ENCODE measurements at places on chromosomes 7 and 10.

DNA sequence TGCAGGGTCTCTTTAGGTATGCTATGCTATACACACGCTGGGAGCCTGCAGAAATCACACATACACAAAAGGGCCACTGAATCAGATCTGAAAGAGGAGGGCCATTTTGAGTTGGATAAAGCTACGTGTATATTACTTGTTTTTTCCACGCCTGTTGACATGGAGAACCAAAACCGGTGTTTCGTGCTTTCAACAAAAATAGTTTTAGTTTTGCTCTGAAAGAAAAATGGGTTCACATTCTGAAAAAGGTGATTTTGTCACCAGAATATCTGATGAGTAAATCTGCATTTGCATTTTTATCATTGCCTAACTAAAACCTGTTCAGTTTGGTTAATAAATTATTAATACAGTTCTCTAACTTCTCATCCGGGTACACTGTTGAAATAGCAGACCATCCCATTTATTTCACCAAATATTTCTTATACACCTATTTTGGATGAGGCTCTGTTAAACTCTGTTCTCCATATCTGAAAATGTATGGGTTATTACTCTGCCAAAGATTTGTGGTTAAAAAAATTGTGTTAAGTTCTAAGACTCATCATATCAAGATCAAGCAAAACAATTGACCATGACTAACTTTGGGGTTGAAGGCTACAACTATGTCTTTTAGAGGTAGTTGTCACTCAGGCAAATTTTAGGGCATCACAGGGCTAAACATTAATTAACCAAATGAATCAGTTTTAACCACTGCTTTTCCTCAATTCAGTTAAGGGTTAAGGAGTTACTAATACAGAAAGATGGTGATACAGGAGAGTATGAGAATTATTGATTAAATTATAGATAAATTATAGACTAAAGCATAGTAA is 101.2 kb upstream of the RPA3 start:
- DNase-seq, result no peak

GRCh38 chr7:33155811-33156210 is 26.4 kb downstream of the BBS9 start:
- DNase-seq, result no peak

GRCh38 chr7:90701021-90701420 is 104.9 kb downstream of the CDK14 start:
- no peak for DNase-seq

- DNase-seq, result no peak
Measured at GRCh38 chr7:111835066-111835465, 272.8 kb upstream of the IMMP2L start.

GRCh38 chr10:103557455-103557854 is 64.0 kb downstream of the NEURL1 start:
- no peak for DNase-seq

DNA sequence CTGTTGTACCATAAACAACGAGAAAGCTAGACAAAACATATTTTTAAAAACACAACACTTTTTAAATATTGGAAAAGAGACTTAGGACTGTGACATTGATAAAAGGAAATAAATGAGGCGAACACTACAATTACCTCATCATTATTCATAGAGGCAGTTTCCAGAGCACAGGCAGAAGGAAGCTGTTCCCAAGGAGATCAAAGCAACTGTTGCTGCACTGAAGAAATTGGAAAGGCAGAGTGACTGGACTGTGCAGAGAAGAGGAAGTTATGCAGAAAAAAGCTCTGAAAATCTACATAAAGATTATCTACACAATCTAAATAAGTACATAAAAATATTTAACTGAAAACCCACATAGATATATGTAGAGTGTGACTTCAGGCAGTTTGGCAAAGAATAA is 32.8 kb downstream of the MYO3A start:
- no peak for DNase-seq

DNA sequence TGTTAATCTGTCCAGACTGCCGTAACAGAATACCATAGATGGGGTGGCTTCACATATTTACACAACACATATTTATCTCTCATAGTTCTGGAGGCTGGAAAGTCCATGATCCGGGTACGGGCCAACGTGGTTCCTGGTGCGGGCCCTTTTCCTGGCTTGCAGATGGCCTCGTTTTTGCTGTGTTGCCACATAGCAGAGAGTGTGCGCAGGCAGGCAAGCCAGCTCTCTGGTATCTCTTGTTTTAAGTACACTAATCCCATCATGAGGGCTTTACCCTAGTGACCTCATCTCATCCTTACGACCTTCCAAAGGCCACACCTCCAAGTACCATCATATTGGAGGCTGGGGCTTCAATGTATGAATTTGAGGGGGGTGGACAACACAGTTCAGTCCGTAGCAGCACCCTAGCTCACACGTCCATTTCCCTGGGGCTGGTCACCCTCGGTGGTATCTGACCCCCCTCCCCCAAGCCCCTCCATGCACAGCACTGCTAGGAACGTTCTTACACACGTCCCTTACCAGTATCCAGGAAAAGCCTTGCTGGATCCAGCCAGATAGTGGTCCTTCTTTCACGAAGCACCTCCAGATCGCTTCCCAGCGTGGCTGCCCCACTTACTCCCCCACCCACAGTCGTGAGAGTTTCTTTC is 21.5 kb downstream of the CUX1 start:
- no peak for DNase-seq

- DNase-seq, result peak; percentile 42
Measured at GRCh38 chr10:93993782-93994437, at the start of gene PLCE1. TSS of gene PLCE1 (plus strand) at chr10:93993931. CDS start at chr10:94031047, 37,116 bp downstream.

GRCh38 chr7:69002416-69002815 is 595.9 kb upstream of the AUTS2 start:
- DNase-seq, result no peak

- DNase-seq, result no peak
Measured at GRCh38 chr10:73207883-73208282, 39.2 kb downstream of the DNAJC9 start.

DNA sequence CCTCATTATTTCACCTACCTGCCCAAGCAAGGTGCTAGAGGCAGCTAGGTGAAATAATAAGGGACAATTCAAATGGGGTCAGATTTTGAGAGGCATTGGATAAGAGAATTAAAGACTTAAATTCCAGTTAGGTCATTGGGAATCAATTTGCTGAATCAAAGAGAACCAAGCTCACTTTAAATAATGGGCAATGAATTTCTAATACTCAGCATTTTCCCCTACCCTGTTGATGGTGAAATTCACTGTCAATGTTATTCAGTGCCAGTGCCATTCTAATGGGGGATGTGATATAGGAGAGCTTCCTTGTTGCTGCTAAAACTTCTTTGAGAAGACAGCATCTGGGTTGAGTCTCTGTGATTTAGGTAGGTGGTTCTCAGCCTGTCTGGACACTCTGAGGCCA is 509.3 kb downstream of the PHTF2 start:
- no peak for DNase-seq

DNA sequence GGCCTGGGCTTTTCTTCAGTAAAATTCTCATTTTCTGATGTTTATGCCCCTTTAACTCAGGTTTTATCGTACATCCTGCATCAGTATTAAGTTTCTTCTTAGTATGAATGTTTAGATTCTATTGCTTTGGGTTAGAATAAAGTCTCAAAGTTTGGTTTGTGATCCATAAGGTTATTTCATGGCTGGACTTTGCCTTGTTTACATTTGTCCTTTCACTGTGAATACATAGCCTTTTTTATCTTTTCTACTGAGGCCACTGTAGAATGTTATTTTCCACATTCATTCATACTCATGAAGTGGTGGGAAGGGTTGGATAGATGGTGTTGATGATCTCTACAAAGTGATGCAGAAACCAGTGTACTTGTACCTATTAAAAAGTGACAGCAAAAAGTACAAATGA is 59.8 kb downstream of the CCSER2 start:
- DNase-seq, result no peak

GRCh38 chr10:42996588-42996987 is 80.3 kb upstream of the RET start:
- no peak for DNase-seq

DNA sequence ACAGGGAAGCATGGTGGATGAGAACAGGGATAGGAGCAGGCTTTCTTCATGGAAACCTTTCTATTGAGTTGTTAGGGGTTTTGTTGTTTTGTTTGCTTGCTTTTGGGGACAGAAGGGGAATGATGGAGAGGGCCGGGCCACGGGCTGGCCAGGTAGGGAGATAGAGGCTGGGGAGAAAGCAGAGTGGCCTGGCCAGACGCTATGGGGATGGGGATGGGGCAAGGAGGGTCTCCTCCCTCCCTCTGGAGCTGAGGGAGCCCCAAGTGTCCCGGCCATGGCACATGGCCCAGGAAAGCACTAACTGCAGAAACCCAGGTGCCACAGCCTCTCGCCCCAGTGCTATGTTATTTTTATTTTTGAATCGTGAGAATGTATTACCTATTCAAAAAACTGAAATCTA is 10.0 kb downstream of the AOC1 start:
- no peak for DNase-seq

DNA sequence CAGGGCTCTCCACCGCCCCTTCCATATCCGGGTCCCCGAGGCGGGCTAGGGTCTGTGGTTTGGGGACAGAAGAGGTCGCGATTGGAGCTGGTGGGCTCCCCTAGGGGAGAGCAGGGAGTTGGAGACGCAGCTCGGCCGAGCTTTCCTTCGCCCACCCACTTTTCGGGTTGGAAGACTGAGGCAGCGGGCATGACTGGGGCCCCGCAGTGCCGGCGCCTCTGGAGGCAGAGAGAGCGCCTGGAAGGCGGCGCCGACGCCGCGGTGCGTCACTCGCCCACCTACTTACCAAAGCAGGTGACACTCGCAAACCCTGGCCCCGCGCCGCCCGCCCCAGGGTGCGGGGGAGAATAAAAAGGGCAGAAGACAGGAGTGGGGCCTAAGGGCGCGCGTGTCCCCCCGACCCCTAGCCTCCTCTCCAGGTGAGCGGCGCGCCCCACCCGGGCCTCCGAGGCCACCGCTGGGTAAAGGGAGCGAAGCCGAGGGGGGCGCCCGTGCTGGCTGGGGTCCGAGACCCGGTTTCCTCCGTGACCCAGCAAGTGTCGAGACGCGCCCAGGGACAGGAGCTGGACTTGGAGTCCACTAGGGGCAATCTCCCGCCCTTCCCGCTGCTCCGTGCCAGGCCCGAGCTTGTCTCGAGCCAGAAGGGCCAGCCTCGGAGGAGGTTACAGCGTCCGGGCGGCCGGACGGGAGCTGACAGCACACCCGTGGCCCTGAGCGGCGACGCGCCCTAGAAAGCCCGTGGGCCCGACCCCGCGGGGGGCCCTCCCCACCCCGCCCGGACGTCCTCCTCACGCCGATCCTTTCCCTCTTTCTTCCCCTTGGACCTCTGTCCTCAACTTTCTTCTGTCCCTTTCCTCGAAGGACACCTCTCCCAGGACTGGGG is 34.4 kb upstream of the GRID1 start:
- peak; percentile 72 for DNase-seq

- DNase-seq, result no peak
Measured at GRCh38 chr7:143407287-143408251, 1.1 kb downstream of the EPHA1 start.

DNA sequence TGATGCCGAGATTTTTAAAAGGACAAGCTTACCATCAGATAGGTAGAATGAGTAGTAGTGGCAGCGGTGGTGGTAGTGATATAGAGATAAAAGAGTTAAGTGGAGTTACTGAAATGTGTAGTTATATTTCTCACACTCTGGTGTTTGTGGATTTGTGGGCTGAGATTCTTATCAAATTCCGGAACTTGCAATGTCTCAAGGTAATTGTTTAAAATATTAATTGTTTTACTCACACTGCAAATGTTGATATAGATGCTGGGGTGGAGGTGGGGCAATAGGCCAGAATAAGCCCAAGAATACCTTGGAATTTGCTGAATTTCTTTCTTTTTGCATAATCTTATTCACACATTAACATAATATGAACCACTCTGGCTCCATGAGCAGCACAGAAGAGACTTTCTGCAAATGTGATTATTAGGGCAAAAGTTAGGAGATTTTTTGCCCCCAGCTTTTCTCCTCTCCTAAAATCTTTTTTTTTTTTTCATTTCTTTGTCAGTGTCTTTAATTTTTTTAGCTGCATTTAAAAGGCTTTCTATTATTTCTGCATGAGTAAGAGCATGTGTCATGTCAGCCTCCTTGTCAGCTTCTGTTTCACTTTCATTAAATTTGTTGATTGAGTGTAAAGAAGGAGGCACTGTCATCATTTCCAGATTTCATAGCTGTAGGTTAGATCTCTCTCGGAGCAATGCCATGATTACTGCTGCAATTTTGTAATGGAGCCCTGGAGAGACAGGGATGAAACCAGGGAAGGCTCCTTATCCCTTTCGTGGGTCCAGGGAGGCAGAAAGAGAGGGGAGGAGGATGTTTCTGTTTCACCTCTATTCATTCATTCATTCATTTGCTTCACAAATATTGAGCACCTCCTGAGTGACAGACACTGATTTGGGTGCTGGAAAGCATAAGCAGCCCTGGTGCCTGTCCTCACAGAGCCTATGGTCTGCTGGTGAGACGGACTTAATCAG is 13.1 kb upstream of the SGMS1 start:
- no peak for DNase-seq

DNA sequence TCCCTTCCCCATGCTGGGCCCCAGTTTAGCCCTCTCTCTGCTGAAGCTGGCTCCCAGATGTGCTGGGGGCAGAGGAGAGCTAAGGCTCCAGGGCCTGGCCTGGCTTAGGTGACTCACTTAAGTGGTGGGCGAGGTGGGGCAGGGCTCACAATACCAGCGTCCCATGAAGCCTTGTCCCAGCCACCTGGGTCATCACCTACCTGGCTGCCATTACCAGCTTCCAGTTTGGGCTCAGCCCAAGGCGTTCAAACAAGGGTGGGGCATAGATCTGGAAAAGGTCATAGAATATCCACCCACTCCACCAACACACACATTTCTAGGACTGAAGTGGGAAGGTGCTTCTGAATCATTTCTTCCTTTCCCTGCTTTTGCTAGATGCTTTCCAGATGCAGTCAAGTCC is 8.3 kb downstream of the KAZALD1 start:
- no peak for DNase-seq
